ENCODE measurements at places on chromosomes 7 and 10.

DNA sequence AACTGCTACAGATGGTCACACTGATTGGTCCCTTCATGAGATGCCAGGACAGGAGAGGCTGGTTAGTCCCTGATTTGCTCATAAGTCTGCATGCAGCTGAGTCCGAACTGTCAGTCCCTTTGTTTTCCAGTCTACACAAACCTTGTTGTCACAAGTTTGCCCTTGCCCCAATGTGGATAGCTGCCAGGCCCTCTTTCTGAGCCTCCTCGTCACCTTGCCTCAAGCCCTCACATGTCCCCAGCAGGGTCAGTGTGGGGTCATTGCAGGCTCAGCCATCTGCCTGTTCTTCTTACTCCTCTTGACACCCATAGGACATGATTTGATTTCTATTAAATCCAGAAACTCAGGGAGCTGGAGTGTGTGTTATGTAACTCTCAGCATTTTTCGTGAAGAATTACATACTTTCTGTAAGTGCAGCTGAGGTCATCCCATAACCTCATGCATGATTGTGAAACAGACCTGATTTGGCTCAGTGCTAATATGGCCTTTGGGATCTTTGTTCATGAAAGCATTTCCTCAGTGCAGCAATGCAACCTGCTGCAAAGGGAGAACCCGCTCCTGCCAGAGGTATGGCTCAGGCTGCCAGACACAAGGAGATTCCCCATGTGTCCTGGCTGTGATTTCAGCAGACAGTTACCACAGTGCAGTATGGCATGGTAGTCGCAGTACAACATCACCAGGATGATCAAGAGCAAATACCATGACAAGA is 70.0 kb upstream of the ZMIZ2 start:
- DNase-seq, result no peak

DNA sequence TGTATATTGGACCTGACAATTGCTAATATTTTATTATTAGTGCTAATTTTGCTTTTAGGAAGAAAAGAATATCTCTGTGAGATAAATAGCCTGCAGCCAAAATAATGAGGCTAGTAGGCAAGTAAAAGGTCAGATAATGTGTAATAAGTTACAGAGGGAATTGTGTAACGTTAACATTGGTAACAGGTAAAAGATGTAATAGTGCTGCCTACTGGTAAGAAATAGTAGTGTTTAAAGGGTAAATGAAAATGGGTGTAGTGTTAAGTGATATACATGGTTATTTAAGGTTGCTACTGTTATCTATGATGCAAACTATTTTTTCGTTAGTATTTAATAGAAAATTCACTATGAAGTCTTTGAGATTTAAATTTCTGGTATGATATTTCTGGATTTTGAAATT is 9.2 kb upstream of the FOXP2 start:
- DNase-seq, result no peak

DNA sequence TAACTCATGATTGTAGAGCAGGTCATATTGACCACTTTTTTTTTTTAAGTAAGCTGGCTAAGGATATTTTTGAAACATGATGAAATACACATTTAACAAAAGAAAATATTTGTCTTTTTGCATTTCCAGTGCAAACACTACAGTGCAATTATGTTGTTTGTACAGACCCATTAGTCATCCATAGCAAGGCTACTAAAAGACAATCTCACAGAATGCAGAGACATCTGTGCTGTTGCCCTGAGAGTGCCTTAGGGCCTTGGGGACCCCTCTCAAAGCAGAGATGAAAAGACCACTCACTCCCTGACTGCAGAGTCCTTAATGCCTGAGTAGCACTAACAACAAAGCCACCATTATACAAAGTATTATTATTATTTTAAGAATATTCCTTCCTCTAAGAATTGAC is 104.5 kb downstream of the NRCAM start:
- no peak for DNase-seq

GRCh38 chr10:110241407-110241806 is 34.0 kb downstream of the MXI1 start:
- no peak for DNase-seq

DNA sequence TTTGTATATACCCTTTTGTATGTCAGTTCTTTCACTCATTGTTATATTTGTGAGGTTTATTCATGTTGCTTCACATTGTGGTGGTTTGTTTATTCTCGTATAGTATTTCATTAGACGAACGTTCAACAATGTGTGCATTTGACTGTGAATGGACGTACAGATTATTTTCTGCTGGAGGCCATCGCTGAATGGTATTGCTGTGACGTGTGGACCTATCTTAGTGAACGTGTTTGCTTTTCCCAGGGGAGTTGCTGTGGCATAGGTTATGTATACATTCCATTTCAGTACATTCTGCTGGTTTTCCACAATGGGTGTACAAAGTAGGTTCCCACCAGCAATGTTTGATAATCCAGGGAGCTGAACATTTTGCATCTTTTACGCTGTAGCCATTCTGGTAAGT is 31.1 kb upstream of the PLEKHS1 start:
- DNase-seq, result no peak

DNA sequence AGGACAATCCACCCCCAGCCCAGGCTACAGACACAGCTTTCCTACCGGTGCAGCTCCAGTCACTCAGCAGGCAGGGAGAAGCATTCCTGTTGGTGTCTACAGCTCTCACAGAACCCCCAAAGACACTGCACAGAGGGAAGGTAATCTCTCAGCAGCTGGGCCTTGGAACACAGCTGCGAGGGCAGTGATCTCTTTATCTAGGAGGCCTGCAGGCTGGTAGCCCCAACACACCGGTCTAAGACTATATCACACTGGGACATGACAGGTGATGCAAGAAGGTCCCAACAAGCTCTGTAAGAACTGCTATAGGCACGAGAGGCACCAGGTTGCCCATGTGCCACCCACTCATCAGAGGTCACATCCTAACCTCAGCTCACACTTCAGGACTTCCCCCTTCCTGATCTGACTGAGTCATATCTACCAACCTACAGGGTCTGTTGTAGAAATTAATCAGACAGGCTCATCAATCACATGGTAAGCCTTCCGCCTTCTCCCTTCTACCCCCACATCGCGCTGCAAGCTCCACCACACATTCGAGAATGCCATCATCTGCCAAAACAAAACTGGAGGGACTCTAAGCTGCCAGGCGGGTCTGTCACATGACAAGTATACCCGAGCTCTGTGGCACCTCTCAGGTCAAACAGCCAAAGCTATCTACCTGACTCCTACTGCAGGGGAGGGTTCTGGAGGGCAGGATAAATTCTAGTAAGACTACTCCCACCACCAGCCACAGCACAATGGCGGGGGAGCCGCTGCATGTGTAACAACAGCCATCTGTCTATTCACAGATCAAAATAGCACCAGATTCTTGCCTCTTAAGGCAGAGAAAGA is 26.1 kb downstream of the FAM53B start:
- peak; percentile 82 for DNase-seq

- DNase-seq, result no peak
Measured at GRCh38 chr10:75466001-75466400, 34.6 kb downstream of the LRMDA start.

- DNase-seq, result no peak
Measured at GRCh38 chr7:158278745-158279320, 308.8 kb downstream of the PTPRN2 start.

DNA sequence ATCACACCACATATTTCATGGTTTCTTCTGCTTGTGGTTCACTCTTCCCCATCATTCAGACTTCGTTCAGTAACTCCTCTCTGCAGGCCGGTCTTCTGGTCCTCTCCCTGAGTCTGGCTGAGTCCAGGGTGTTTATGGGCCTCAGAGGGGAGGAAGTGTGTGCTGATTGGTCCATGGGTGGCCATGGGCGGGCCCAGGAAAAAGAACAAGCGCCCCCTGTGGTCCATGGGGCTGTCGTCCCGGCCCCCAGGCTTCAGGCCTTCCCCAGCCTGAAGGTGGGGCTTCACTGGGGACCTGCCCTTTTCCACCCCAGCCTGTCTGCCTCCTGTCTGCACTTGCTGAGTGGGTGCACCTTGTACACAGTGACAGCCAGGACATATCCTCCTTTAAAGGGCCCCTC is 123.7 kb downstream of the VIPR2 start:
- DNase-seq, result no peak

GRCh38 chr7:538764-539685 is 19.4 kb upstream of the PDGFA start:
- DNase-seq, result no peak

- DNase-seq, result no peak
Measured at GRCh38 chr7:70097645-70098044, 499.4 kb downstream of the AUTS2 start.

GRCh38 chr7:100493476-100494264 is 9.9 kb downstream of the NYAP1 start:
- peak; percentile 62 for DNase-seq
